DMS79 treated with DMSO at 0.1 percent for 48 hours (cell line): ENCODE measurements at places on chromosomes 5 and 9.

DNA sequence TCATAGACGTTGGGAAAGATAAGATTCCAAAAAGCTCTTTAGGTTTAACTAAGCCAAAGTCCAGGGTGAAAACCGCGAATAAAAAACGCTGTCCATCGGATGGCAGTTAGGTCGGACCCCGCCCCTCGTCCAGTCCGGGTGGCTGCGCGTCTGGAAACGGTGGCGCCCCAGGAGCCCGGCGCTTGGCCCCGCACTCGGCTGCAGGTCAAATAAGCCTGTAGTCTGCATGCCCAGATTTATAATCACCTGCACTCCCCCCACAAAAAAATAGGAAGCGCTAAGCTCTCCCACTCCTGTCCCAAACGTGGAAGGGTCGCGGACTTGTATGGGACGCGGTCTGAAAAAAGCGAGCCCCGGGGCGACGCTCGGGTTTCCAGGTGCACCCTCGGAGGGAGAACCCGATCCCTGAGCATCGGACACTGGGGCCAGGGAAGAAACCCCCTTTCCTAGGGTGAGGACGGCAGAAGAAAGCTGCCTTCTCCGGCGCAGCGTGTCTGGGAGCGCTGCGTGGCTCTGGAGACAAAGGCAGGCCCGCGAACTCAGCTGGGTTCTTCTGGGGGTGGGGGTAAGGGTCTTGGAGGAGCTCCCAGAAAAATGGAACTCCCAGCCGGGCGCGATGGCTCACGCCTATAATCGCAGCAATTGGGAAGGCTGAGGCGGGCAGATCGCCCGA, 923 bp upstream of the ZBTB5 start:
- DNase-seq: peak; percentile 57

GRCh38 chr5:178529080-178529479, 61.1 kb downstream of the COL23A1 start:
- no peak for DNase-seq

GRCh38 chr9:123315635-123316034, 40.4 kb upstream of the CRB2 start:
- DNase-seq: no peak

GRCh38 chr9:22165144-22165543, 156.0 kb upstream of the CDKN2B start:
- DNase-seq: no peak

DNA sequence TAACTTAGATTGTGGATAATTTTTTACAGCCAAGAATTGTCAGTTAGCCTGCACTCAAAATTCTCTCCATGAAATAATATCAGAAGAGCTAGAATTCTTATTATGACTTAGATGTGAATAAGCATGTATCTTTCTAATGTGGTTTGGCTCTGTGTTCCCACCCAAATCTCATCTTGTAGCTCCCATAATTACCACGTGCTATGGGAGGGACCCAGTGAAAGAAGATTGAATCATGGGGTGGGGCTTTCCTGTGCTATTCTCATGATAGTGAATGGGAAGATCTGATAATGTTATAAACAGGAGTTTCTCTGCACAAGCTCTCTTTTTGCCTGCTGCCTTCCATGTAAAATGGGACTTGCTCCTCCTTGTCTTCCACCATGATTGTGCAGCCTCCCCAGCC, 176.8 kb downstream of the MAT2B start:
- DNase-seq: no peak

GRCh38 chr5:150345716-150346115, 11.8 kb upstream of the TCOF1 start:
- DNase-seq: no peak

DNA sequence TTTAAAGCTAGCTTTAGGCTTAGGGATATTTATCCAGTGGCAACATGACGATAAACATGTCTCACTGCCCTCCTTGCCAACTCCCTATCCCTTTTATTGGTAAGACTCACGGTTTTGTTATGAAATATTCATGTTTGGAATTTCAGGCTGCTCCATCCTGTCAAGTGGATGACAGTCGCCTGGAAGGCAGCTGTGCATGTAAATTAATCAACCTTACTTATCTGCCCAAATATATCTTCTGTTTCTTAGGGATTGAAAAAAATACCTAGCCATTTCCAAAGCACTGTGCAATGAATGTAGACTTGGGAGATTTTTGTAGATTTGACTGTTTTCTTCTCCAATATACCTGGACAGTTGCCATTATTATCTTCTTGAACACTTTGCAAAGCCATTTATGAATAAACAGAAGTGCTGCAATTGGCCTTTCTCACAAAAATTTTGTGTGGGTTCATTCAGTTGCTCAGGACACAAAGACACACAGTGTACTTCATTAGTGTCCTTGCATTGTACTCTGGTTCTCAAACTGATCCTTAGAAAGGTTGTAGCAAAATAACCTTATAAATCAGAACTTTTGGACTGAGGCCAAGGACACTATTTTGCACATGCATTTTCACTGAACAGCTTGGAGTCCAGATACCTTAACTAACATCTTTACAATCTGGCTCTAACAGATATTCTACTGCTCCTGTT, 889.4 kb upstream of the SEMA6A start:
- DNase-seq: no peak

DNA sequence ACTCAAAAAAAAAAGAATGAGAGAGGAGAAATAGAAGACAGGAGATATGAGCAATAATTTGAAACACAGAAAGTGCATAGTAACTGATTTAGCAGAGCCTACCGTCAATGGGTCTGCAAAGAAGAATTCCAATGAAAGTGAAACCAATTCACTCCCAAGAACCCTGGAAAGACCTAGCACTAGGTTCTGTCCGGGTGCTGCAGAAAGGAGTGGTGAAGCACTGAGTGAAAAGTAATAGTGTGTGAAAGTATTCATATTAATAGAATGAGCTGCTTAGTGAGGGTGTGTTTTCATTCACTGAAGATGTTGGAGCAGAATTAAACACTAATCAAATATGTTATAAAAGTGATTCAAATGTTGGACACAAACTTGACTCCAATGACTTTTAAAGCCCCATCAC, 51.3 kb upstream of the SLC30A5 start:
- no peak for DNase-seq

DNA sequence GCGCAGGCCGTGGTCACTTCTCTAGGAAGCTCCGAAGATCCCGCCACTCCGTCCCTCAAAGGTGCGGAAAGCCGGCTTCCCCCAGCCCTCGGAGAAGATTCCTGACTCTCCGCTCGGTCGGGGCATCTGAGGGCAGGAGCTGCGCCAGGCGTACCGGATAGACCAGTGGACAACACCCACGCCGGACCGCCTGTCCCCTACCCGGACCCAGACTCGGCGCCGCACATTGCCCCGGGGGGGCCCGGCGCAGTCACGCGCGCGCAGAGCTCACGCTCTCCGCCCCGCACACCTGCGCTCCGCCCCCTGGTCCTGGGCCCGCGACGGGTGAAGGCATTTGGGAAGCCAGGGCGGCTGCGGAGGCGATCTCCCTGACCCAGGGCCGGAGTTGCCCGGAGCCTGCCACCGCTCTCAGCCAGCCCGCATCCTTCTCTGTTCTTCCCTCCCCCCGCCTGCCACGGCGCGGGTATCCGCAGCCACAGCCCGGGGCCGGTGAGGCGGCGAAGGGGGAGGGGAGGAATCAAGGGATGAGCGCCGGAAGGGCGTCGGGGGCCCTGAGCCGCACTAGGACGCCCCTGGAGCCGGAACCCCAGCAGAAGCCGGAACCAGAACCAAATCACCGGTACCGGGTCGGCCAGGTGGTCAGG, 448 bp downstream of the RELL2 start:
- no peak for DNase-seq

- no peak for DNase-seq
Observed at GRCh38 chr9:82216435-82216834, 227.9 kb downstream of the SPATA31D1 start.

- DNase-seq: no peak
Observed at GRCh38 chr5:67902497-67902830, 313.1 kb upstream of the PIK3R1 start.

- no peak for DNase-seq
Observed at GRCh38 chr5:73793911-73794310, 167.9 kb downstream of the ARHGEF28 start.

DNA sequence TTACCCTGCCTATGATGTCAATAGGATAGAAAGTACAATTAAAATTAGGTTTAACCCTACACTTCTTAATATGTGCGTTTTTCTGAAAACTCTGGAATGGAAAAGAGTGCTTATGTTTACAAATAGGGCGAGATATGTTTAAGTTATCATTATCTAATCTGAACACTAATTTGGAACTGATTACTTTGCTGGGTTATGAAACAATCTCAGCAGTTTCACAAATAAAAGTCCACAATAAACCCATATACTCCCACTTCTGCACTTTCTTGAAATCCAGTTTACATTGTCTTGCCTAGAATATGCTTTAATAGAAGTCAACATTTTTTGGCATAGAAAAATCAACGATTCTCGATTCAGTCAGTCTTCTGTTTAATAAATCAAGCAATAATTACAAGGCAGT, 236.3 kb downstream of the NFIB start:
- DNase-seq: no peak

DNA sequence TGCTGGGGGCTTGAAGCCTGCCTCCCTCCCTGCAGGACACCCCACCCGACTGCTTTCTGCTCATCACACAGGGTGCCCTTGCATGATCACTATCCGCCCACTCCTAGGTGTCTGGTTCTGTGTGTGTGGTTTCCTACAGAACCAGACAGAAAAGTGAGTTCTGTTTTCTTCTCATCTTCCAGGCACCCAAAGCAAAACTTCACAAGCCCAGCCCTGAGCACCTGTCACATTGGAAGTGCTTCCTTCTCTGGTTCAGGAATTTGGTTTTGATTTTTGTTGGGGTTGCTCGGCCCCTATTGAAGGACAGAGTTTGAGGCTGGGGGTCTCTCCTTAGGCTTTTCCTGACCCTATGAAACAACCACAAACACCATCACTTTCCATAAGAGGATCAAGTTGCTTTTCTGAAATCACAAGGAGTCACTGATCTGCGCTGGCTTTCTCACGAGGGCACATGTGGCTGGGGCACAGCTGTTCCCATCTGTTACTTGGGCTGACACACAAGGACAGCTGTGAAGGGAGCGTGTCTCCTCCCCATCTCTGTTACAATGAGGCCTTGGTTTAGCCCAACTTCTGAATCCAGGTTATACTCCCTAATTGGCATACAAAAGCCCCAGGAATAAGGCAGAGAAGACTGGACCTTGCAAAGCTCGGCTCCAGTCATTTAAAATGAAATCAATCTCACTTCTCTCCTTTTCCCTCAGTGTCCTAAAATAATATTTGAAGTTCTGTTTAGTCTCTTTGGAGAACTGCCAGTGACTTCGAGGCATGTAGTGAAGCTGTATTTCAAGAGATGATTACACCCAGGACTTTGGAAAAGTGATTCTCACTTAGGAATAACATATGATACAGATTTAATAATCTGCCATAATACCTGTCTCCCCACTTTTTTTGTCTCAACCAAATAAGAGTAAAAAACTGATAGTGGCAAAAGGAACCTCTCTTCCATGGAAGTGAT, 213.1 kb upstream of the GAS1 start:
- DNase-seq: no peak

GRCh38 chr5:90264689-90265544, 144.6 kb downstream of the CETN3 start:
- peak; percentile 3 for DNase-seq

DNA sequence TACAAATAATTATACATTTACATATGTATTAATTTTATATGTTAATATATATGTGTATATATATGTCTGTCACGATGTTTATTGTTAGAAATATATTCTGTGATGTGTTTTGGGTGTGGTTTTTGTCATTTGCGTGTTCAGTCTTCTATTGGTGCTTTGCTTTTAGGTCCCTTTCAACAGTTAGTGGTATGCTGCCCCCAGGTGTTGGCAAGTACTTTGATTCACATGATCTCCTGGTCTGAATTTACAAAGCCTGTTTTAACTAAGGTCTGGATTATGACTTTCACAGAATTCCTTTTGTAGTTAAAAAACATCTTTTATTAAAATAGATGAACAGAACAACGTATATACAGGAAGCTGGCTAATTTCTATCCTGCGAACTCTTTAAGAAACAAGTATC, 271.5 kb downstream of the CCDC171 start:
- DNase-seq: no peak

DNA sequence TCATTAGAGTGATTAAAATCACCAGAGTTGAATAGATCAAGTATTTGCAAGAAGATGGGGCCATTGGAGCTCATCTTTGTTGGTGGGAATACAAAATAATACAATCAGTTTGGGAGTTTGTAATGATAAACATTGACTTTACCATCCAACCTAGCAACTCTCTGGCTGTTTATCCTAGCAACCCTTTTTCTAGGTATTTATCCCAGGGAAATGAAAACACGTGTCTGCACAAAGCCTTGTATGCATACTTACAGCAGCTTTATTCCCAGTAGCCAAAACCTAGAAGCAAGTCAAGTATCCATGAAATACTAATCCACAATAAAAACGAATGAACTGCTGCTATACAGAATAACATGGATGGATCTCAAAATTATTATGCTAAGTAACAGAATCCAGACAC, 152.7 kb upstream of the DAB2 start:
- DNase-seq: no peak

GRCh38 chr5:160353379-160353778, 17.0 kb downstream of the C1QTNF2 start:
- DNase-seq: no peak

- DNase-seq: peak; percentile 15
Observed at GRCh38 chr5:147857302-147858129, 21.0 kb upstream of the SCGB3A2 start.

DNA sequence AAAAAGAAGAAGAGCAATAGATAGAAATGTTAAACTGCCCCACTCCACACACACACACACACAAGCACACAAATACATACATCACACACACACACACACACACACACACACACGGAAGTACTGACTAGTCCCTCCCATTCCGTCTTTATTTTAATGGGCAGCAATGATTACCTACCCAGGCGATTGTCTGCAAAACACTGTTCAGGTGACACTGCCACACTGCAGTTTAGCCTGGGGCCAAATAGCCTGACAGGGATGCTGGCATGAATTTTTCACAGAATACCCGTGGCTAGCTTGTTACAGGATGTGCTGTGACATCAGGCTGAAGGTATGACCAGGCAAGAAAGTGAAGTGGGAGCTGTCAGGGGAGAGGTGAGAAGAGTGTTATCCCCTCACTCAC, 86.9 kb downstream of the FRMD3 start:
- DNase-seq: peak; percentile 7

- peak; percentile 5 for DNase-seq
Observed at GRCh38 chr5:1763548-1763911, 36.1 kb downstream of the MRPL36 start.

GRCh38 chr5:176812269-176813259, 2.2 kb downstream of the UNC5A start:
- peak; percentile 8 for DNase-seq

GRCh38 chr5:11468334-11469039, 435.8 kb downstream of the CTNND2 start:
- DNase-seq: no peak

GRCh38 chr5:141199359-141200235, at the start of gene PCDHB11:
Gene PCDHB11 (plus strand): TSS chr5:141199627. CDS start chr5:141199775, 148 bp downstream.
- no peak for DNase-seq
